Activated CD4-positive, alpha-beta T cell treated with anti-CD3 and anti-CD28 coated beads, Interleukin-2, amount 50 U/mL, for 24 hours (primary cell): ENCODE measurements at places on chromosomes 2 and 18.

DNA sequence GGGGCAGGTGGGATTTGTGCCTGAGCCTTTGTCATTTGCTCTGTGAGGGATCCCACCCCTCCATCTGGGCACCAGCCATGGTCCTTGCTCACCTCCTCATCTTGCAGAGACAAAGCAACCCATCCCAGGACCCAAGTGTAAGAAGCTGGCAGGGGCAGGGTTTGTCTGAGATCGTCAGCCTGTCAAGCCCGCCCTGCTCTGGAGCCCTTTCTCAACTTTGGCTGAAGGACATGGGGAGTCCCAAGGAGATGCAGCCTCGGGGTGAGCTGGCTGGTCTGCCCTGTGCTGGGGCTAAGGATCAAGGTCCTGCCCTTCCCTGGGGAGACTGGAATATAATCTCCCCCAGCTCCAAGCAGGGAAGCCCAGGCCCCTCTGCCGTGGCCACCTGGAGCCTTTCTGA is 86.0 kb downstream of the CAPN13 start:
- DNase-seq = no peak

DNA sequence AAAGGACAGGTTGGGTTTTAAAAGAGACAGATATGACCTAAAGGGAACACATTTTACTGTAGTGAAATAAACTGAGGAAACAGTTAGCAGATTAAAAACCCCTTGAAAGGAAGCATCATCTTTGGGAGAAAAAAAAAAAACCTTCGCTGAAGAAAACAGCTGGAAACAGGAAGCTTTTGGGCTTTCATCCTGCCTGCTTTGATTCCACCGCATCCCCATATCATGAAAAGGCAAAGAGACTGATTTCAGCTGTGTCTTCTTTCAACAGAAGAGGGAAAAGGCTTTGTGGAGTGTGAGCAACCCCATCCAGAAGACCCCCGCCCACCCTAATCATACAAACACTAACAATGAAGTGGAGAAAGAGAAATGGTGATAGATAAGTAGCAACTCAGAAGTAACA is 86.4 kb downstream of the TCF4 start:
- no peak for DNase-seq

DNA sequence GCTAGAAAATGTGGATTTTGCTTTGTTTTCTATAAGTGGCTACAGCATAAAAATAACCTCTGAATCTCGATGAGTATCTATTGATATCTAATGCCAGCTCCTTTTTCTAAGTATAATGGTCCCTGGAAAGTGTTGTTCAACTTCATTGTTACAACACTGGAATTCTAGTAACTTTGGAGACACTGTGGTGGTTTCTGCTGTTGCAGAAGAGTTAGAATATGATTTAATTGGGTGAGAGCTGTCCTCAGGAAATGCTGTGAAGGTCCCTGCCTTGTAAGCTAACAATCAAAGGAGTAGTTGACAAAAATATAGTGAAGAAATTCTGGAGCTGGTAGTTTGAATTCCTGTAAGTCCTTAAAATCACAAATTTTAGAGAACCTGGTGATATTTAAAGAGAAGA is 62.1 kb downstream of the C18orf63 start:
- DNase-seq = no peak

- no peak for DNase-seq
These were observed 49.3 kb upstream of the ROCK2 start for GRCh38 chr2:11393711-11394236.

- DNase-seq = no peak
These were observed 107.1 kb downstream of the CTNNA2 start for GRCh38 chr2:79619976-79620375.

DNA sequence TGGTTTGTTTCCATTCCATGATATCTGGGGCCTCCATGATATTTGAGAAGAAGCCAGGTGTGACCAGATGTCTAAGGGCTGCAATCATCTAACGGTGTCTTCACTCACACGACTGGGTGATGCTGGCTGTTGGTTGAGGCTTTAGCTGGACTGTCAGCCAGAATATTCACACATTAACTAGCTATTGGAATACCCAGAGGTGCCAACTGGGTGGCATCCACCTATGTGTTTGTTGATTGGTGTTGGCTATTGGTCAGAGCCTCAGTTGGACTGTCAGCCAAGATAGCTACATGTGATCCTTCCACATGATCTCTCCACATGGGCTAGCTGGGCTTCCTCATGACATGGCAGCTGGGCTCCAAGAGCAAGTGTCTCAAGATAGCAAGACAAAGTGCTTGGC is 117.4 kb downstream of the CDCA7 start:
- no peak for DNase-seq

- no peak for DNase-seq
These were observed 85.9 kb downstream of the USP40 start for GRCh38 chr2:233480490-233481202.

GRCh38 chr2:195151711-195152110 is 505.3 kb upstream of the SLC39A10 start:
- no peak for DNase-seq

- no peak for DNase-seq
These were observed 36.5 kb downstream of the COLEC12 start for GRCh38 chr18:463827-464541.

DNA sequence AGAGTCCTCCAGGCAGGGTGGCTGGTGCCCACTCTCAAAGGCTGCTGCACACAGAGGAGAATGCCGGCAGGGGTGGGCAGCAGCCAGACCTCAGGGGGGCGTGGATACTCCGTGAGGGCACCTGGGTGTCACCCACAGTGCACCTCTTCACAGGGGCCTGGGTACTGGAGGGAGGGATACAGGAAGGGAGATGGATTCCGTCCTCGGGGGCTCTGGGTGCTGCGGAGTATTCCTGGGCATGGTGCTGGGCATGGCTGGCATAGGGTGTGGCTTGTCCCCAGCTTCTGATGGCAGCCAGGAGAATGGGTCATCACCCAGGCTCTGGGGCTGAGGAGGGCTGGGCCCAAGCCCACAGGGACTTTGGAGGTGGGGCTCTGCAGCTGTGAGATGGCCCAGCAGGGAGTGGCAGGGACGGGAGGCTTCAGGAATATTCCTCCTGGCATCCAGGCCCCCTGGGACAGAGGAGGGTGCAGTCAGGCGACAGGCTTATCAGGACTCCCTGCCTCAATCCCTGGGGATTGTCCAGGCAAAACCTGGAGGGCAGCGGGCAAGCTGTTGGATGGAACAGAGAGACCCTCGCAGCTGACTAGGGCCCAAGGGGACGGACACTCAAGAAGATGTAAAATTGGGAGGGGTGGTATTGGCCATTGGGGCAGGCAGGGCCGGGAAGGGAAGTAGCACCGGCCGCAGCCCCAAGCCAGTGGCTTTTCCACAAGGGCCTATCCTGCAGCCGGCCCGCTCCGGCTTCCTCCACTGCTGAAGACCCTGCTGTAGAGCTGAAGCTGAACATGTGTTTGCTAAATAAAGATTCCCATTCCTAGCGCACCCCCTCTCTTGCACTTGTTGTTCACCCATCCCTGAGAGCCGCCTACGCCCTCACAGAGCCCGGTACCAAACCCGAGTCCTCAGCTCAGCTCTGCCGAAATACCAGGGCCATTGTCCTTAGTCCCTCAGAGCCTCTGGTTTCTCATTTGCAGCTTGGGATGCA is 5.7 kb upstream of the KLHL30 start:
- no peak for DNase-seq

GRCh38 chr2:88077080-88077479 is 9.5 kb downstream of the SMYD1 start:
- DNase-seq = no peak

GRCh38 chr18:38539371-38539770 is 973.8 kb upstream of the CELF4 start:
- DNase-seq = no peak

DNA sequence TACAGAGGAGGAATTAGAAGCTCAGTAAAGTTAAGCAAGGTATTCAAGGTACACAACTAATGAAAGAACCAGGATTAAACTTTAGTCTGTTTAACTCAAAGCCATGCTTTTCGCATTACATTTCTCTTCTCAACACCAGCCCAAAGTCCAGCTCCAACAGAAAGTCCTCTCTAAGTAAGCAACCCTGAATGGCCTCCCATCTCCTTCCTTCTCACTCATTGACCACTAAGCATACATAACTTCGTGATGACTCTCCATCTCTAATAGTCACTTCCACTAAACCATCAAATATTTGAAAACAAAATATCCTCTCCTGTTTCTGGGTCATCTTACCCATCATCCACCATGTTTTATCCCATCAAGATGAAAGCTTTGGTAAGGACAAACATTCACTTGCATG is 219.8 kb downstream of the RAD51AP2 start:
- DNase-seq = no peak

DNA sequence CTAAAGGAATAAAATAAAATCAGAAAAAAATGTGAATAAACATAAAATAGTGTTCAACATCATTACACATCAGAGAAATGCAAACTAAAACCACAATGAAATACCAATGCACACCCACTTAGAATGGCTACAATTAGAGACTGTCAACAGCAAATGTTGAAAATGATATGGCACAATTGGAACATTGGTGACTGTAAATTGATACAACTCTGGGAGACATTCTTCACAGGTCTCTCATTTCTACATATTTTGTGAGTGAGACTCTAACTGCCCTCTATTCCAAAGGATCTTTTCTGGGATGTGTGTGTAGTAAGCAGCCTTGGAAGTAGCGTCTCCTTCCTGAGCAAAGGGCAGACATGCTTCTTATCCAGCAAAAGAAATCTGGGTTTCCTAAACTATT is 323.0 kb downstream of the FBXO15 start:
- DNase-seq = no peak

GRCh38 chr18:289026-289425 is 21.2 kb upstream of the THOC1 start:
- no peak for DNase-seq

DNA sequence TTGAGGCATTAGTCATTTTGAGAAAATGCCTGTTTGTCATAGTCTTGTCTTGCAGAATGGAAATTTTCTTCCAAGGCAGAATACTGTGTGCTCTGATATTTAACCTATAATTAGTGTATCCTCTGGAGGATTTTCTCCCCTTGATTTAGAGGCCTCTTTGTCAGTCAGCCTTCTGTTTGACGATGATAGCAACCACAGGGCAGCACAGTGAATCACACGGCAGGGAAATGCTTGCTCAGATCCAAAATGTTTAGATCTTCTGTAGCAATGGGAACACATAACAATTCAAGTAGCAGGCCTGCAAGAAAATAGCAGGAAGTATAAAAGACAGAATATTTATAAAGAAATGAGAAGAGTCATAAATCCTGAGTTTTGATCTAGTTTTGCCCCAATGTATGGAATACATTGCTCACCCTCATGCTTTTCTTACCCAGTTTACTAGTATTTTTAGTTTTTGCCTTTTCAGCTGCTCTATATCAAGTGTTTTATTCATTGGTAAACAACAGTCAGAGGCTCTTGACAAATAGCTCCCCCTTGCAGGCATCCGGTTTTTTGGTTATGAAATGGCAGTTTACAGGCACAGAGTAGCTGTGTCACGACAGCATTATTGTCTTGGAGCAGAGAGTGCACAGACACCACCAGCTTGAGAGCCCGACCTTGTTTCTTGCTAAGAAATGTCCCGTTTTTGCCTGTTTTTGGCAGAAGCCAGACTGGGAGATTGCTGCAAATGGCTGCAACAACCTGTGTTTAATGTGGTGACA is 185.1 kb downstream of the MYO3B start:
- no peak for DNase-seq

DNA sequence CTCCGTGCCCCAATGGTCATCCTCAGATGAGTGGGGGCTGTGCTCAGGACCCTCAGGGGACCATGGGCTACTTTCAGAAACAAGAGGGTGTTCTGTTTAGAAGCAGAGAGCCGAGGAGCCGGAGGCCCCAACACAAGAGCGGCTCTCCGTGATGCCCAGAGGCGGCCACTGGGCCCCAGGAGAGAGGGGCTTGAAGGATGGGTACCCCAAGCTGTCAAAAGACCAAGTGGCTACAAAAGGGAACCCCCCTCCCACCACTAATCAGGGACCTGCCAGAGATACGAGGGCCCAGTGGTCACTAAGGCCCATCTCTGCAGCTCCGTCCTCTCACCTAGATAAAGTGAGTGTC is 93.6 kb downstream of the HDAC4 start:
- no peak for DNase-seq

DNA sequence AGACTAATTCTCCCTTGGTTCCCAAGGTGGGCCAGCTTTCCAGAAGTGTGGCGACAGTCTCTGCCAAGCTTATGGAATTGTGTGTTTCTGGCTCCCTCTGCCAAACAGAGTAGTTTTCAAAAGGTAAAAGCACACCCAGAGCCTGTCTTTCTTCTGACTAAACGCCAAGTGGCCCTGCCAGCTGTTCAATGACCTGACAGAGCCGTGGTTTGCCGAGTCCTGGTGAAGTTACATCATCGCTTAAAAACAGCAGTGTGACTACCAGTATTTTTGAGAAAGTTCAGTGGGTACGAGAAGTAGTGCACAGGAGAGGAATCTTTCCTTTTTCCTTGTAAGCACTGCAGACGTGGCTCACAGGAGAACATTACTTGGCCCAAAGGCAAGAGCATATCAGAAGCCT is 1.9 kb downstream of the PER2 start:
- no peak for DNase-seq

GRCh38 chr18:74378179-74378682 is 62.6 kb downstream of the C18orf63 start:
- DNase-seq = no peak

DNA sequence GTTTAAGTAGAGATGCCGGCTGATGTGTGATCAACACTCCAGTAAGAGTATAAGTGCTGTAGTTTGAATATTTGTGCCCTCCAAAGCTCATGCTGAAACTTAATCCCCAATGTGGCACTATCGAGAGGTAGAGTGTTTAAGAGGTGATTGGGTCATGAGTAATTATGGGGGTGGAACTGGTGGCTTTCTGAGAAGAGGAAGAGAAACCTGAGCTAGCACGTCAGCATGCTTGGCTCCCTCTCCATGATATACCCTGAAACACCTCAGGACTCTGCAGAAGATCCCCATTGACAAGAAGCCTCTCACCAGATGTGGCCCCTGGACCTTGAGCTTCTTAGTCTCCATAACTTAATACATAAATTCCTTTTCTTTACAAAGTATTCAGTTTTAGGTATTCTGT is 584.8 kb downstream of the TSN start:
- DNase-seq = no peak

DNA sequence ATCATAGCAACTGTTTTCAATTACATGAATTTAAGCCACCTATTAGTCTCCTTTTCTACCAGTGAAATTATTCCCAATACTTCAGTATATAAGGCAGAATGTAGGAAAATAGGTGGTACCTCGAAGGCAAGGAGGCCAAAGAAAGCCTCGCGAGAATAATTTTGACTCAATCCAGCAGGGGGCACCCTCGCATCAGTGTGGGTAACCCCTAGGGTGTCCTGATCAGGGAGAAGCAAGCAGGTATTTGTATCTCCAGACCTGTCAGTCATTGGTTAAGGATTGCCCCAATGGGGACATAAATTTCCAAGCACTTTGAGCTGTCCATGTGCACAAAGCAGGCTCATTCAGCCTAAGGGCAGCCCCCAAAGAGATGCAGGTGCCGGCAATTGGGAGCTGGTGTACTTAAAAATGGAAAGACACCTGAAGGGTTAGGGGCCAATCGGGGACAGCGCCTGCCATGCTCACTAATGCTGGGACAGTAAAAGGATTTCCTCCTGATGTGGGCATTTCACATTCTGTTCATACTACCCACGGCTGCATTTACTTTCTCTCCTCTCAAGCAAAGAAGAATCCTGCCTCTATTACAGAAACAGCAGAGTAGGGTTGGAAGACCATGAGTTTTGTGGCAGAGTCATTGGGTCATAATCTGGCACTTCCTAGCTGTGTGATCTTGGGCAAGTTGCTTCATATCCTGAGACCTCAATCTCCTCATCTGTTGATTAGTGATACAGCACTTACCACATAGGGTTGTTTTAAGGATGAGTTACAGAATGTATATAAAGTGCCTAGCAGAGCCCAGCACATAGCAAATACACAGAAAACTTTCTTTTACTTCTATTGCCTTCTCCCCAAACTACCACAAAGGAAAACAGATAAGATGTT is 136.1 kb downstream of the ICOS start:
- DNase-seq = peak; percentile 53

GRCh38 chr2:119739580-119740255 is 20.0 kb upstream of the PTPN4 start:
- no peak for DNase-seq
